ENCODE measurements at places on chromosomes 1 and 21. TPM values are rescaled to one million over a fixed set of nuclear protein-coding genes. Genes with fewer than 3 reads are reported as not detected.

Gene ICOSLG
- total RNA-seq: 0.96 TPM

Gene PALMD
- total RNA-seq: not detected

Gene TSPAN1
- not detected for total RNA-seq

Gene DENND2C
- total RNA-seq: 1.7 TPM

Gene TMEM125
- total RNA-seq: 13.0 TPM

Gene UMODL1
- total RNA-seq: 0.73 TPM

Gene CELA2A
- not detected for total RNA-seq

Gene NEGR1
- 2.1 TPM for total RNA-seq

Gene S100A12
- total RNA-seq: not detected

Gene NRDC
- total RNA-seq: 146 TPM

Gene SYTL1
- 6.4 TPM for total RNA-seq

Gene KIF17
- total RNA-seq: 10.1 TPM

Gene SLC45A1
- 0.90 TPM for total RNA-seq

Gene RNF223
- total RNA-seq: not detected

DNA sequence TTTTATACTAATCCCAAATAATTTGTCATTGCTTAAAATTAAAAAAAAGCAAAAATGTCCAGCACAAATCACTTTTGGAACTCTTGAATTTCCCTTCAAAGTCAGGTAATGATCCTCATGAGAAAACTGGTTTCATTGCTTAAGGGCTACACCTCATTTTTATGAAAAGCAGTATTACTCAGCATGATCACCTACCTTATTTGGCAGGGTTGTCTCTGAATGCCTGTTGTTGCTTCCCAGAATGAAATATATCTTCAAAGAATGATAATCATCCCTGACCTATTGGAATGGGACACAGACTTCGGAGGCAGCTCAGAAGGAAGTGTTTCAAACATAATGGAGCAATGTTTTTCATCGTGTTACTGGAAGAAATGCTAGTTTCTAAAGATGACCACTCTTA is 29.7 kb downstream of the C1orf21 start:
- DNase-seq: no peak

DNA sequence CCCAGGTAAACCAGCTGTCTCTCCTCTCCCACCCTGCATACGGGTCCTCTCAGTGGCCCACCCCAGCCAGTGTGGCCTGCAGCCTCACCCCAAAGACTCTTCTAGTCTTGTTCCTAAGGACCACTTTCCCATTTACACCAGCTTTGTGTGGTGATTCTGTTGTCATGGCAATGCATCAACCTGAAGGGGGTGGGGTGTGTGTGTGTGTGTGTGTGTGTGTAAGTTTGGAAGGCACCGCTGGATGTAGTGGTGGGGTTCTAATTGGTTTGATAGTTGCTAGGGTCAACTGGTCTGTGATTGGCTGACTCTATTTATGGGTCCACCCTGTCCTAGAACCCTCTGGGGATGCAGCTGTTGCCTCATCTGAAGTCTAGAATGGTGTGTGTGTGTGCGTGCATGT is 4.7 kb upstream of the CDK18 start:
- no peak for DNase-seq

DNA sequence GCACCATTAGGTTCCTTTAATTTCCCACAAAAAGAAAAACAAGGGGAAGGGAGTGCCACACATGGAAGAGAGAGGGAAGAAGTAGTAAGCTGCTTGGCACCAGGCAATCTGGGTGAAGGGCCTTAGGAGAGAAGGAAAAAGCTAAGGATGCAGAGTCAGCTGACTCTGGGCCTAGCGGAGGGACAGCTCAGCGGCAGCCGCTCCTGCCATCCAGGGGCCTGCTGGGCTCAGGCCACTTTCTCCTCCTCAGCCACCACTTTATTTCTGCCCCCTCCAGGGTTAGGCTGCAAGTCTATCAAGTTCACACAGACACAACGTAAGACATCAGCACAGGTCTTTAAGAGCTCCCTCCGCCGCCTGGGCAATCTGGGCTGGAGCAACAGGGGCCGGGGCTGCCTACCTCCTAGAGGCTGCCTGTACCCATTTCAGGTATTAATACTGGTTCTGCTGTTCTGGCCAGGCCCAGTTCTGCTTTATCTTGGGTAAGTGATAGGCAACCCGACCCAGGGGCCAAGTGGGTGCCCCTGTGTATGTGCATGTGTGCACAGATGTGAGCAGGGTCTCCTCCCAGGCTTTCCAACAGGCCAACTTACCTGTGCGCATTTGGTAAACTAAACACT is 53.6 kb downstream of the SLC45A1 start:
- peak; percentile 58 for DNase-seq

DNA sequence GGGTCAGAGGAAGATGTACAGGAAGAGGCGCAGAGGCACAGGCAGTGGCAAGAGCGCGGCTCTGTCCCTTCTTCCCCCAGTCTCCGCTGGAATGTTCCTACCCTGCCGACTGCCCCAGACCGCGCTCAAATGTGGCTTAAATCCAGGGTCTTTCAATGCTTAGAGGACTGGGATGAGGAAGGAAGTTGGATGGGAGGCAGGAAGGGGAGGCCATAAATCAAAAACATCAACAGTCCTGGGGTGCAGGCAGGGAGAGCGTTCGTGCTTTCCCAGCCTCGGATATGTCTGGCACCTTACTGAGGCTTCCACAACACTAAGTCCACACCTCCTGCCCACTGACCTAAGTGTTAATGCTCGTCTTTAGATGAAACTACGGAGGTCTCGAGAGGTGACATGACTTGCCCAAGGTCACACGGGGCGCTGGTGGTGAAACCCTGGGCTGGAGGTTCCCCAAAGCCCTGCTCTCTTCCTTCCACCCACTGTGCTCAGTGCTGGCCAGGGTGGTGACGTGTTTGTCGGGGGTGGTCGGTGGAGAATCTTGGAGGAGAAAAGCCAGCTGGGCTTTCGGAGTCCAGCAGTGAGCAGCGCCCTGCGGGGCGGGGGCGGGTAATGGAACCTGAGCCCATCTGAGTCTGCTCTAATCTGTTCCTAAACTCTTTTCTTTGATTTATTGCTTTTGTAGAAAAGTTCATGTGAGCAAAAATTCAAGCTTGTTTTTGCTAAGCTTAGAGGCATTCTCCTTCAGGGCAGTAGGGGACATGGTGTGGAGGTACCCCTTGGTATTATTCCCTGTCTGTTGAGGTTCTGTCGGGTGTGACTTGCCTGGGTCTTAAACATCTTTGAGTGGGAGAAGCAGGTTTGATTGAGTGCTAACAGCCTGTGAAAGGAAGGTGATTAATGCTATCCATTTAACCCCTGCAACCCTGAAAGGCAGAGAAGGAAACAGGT is 708 bp downstream of the CDA start:
- peak; percentile 67 for DNase-seq

DNA sequence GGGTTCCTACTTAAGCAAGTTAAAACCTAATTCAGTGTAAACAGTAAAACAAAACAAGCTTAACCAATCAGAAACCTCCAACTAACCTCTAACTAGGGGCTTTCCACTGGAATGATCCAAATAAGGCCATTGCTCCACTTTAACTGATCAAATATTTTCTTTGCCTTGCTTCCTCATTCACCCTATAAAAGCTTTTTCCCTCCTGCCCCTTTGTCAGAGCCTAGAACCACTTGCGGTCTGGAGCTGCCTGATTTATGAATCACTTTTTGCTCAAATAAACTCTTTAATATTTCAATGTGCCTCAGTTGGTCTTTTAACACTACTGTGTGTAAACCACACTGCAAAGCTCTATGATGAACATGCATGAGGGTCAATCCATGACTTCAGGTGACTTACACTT is 4.5 kb upstream of the FAM89A start:
- DNase-seq: no peak

GRCh38 chr1:214824763-214825162 is 221.8 kb downstream of the CENPF start:
- DNase-seq: no peak

DNA sequence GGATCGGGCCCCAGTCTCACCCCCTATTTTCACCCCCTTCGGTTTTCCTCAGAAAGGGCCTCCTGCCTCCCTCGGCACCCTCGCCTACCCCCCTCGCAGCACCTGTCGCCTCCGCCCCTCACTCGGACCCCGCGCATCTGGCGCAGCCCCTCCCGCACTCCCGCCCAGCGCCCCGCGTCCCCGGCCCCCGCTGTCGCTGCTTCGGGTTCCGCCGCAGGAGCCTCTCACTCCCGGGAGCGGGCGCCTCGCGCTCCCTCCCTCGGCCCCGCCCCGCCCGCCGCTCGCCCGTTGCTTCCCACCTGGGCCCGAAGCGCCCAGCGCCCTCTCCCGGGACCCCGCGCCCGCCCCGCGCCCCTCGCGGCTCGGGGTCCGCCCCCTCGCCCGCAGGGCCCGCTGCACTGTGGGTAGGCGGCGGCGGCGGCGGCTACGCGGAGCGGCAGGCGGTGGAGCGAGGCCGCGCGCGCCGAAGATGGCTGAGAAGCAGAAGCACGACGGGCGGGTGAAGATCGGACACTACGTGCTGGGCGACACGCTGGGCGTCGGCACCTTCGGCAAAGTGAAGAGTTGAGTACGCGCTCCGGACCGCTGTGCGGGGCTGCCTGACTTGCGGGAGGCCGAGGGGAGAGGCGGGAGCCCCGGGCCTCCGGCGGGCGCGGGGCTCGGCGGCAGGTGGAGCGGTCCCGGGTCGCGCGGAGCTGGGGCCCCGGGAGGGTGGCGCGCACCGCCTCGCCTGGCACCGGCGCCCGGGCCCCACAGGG is at the start of gene PRKAA2:
PRKAA2 (plus strand) TSS at position 396 of the 758 bp plus-strand sequence; CDS start at position 470, 74 bp downstream.
- peak; percentile 86 for DNase-seq

DNA sequence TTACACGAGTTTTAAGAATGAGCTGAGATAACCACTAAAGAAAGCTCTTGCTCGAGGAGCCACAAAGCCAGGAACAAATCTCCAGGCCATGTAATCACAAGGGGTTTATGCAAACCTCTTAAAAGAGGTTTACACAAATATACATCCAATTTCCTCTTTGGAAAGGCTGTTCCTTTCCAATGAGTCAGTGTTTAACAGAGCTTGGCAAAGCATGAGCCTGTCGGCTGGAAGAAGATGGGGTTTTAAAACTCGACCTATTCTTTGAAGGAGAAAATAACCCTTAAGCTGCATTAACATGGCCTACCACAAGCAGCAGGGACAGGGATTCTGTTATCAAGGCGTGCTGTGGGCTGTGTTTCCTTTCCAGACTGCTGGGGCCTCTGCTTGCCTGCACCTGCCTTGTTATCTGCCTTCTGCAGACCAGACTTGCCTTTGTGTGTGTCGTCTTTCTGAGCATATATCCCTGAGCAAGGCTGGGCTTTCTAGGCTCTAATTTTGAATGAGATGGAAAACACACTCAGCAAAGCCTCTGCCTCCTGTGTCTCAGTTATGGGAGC is 40.6 kb upstream of the CYP2J2 start:
- DNase-seq: no peak

GRCh38 chr1:80915491-80915890 is 885.2 kb upstream of the ADGRL2 start:
- no peak for DNase-seq

DNA sequence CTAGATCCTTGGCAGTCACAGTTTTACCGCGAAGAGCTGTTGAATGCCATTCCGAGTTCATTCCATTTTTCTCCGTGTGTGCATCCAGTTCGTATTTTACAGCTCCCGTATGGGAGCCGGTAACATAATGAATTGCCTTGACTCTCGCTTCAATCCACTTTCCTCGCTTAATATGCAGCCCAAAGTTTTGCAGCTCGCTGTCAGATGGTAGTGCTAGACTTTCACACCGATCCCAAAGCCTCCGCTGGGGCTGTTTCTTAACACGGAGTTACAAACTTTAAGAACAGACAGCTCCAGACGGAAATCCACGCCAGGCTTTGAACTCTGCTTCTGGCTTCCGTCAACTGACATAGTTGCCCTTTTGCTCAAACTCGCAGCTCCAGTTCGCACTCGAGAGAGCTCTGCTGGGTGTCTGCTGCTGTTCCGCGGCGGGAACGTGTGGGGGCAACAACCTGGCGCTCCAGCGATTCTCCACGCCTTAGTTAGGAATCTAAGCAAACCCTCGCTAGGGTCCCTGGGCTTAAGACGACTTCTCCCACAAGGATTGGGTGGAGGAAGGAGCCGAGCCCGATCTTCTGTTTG is 3.5 kb upstream of the ARID1A start:
- DNase-seq: peak; percentile 76

- DNase-seq: no peak
Measured at GRCh38 chr1:179048339-179049124, 22.8 kb downstream of the FAM20B start.

GRCh38 chr1:60415696-60416095 is 342.1 kb upstream of the C1orf87 start:
- DNase-seq: no peak

GRCh38 chr1:85453640-85454194 is 11.2 kb downstream of the DDAH1 start:
- no peak for DNase-seq

DNA sequence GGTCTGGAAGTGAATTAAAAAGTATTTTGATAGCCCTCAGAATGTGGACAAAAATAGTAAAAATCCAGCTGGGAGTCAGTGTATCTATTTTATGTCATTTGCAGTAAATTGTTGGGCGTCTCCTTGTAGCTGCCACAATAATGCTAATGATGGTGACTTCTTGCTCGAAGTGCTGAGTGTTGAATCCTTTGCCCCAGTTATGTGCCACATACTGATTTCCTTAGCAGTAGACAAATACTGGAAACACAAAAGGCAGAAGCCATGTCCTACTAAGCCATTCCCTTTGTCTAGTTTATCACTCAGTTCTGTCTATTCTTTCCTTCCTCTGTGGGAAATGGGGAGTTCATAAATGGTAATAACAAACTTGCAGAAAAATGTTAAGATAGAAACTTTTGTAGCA is 70.7 kb upstream of the CXADR start:
- no peak for DNase-seq

GRCh38 chr1:232209357-232209756 is 420.6 kb downstream of the SIPA1L2 start:
- no peak for DNase-seq

GRCh38 chr1:243539636-243540035 is 283.8 kb downstream of the SDCCAG8 start:
- DNase-seq: no peak

- DNase-seq: no peak
Measured at GRCh38 chr1:54803761-54804470, 2.8 kb upstream of the TTC22 start.

DNA sequence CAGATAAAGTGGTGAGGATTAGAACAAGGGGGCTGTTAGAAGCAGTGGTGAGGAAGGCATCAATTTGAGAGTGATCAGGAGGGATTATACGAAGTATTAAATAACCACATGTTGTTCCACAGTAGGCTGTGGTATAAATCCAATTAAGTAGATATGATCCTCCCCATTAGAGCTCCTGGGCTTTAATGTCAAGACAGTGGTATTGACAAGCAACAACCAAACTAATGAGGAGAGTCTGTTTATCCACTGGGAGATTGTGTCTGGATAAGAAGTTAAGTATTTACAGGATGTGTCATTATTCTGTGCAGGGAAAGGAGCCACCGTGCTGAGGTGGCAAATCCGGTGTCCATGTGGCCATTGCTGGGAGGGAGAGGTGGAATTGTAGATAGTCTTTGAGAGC is 5.8 kb downstream of the ACTN2 start:
- DNase-seq: no peak
